ENCODE measurements at places on chromosomes 12 and 14.
A peak's percentile ranks its signal among the peaks of the same experiment; 100 is the strongest.

DNA sequence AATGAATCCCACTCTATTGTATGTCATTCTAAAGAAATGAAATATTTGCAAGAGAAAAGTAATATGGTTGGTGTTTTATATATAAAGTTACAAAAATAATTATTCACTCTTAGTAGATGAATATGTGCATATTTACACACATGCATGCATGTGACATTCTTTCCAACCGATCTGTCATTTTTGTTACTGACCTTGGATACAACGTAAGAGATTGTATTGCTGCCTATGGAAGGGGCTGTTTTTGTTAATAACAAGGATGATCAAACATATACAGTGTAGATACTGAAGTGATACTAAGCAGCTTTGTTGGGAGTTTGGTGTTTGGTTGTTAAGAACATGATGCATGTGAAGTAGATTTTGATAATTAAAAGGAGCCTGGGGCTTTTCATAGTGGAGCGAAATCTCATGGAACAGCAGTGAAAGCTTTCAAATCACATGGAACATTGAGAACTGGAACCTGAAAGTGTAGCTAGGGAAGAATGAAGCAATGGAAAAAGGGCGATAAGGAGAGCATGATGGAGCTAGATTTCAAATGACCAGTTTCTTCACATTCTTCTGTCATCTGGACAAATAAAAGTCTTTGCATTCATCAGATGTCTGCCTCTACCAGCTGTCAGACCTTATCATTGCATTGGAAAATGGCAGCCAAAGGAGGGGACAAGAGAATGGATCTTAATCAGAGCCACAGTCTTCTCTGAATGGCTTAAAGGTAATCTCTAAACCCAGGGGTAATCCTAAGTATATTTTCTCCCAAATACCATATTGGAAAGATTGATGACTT, 10.0 kb downstream of the BORCS5 start:
- DNase-seq: no peak

GRCh38 chr12:43444940-43445564, 107.0 kb downstream of the ADAMTS20 start:
- DNase-seq: peak; percentile 63

- no peak for DNase-seq
Measured at GRCh38 chr12:128513831-128514230, 246.9 kb downstream of the TMEM132C start.

DNA sequence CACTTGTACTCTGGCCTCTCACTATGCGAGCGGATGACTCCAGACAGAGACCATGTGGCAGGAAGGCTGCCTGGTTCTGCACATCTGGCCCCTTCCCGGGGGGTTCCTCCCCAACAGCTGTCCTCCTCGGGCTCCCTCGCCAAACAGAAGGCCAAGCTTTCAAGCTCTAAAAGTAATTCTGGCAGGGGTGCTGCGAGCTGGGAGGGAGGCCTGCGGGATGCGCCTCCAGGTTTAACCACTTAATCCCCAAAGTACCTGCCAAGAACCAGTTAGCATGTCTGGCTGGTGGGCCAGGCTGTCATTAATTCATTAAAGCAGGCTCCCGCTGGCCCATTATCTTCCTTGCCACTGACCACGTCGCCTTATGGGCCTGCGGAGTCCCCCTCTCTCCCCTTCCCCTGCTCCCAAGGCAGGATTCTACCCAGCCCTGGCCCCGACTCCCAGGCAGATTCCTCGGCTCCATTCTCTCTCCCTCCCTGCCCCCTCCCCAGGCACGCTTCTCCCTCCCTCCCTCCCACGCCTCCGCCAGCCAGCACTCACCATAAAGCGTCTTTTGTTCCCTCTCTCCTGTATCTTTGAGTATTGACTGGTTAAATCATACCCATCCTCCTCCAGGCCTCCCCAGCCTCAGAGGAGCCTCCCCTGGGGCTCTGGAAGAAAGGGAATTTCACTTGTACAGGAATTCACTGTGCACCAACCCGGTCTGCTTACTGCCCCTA, 4.9 kb downstream of the HRK start:
- peak; percentile 39 for DNase-seq

- DNase-seq: no peak
Measured at GRCh38 chr12:115355301-115355700, 671.3 kb upstream of the TBX3 start.

- DNase-seq: no peak
Measured at GRCh38 chr12:31007153-31007495, 66.5 kb upstream of the DDX11 start.

- no peak for DNase-seq
Measured at GRCh38 chr14:47191700-47192099, 483.7 kb downstream of the MDGA2 start.

GRCh38 chr14:35576260-35576659, 42.3 kb downstream of the INSM2 start:
- DNase-seq: no peak

- no peak for DNase-seq
Measured at GRCh38 chr12:42794806-42795205, 205.3 kb upstream of the PRICKLE1 start.

- peak; percentile 58 for DNase-seq
Measured at GRCh38 chr12:6062757-6063735, 61.4 kb downstream of the VWF start.

DNA sequence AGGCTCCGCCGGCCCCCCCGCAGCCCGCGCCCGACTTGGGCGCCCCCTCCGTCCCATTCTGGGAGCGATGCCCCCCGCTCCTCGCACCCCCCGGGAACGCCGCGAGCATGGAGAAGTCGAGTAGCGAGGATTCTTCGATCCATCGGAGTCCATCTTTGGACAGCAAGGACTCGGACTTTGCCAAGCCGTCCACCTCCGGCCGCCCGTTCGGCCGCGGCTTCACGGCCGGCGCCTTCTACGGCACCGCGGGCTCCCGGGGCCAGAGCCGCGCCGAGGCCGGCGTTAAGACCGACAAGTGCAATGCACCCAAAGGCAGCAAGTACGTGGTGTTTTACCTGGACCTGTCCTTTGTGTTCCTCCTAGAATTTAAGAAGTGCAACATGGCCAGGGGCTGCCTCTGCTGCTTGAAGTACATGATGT, 123.6 kb downstream of the TSPAN9 start:
- no peak for DNase-seq

DNA sequence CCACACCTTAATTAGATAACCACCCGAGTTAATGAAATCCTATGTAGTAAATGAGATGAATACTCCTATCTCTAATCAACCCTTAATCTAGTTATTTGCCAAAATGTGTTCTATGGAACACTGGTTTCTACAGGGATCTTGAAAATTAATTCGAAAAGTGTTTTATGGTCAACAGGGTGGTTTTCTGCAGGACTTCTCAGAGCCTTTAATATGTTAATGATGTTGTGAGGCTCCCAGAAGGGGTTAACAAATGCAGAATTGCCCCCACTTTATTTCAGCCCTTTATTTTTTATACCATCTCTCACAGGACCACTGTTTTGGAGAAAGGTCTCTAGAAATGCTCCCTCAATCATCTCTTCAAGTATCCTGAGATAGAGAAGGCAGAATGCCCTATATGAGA, 153.1 kb upstream of the RPH3A start:
- no peak for DNase-seq
